ENCODE measurements at places on chromosomes 5 and 9.

- DNase-seq: no peak
These were observed 43.2 kb upstream of the BRINP1 start for GRCh38 chr9:119412399-119412798.

- DNase-seq: peak; percentile 29
These were observed 27.2 kb downstream of the PIK3R1 start for GRCh38 chr5:68242743-68243142.

- no peak for DNase-seq
These were observed 109.4 kb downstream of the TMEM174 start for GRCh38 chr5:73282383-73282782.

GRCh38 chr5:85472749-85473148, 1088.1 kb upstream of the EDIL3 start:
- DNase-seq: no peak

- no peak for DNase-seq
These were observed 6.1 kb downstream of the ANKS6 start for GRCh38 chr9:98790134-98790841.

- no peak for DNase-seq
These were observed 522.9 kb downstream of the RASEF start for GRCh38 chr9:82539856-82540579.

DNA sequence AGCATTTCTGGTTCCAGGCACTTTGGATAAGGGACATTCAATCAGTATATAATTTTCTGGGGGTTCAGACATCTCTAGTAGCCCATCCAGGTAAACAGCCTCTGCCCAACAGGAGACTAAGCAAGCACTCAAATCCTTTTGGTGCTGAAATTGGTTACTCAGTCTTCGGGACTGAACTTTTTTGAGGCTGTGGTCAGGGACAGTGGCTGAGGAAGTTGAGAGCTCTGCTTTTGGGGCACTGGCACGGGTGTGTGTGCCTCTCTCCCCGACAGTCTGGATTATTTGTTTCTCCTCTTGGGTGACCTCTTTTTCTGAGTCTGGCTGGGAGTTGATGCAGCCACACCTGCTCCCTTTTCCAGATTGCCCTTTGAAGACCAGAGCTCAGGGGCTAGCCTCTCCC, 47.6 kb downstream of the ACER2 start:
- DNase-seq: no peak

DNA sequence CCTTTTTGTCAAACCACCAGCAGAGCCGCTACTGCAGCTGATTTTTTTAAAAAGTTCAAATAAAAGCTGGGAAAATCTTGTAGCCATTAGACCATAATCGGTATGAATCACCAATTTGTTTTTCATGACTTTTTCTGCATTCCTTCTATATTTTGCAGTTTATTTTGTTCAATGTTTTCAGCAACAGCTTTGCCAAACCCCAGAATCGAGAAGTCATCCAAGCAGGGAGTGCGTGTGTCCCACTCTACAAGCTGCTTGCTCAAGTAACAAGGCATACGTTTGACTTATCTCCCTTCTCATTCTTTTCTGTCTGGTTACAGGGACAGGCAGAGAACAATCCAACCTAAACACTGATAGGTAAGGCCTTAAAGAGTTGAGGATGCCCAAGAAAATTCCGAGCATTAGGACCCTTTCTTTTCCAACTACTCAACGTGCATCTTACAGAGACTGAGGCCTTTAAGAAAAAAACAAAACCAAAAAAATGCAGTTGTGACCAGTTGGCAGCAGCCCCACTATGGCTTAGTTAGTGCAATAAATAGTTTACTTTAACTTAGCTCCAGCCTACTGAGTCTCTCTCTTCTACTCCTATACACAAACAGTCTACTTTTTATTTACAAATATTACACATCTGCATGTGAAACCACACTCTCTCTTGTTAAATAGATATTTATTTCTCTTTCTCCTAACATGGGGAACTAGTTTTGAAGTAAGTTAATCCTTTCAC, 134.7 kb upstream of the SLIT3 start:
- no peak for DNase-seq

- no peak for DNase-seq
These were observed 45.7 kb downstream of the DUSP1 start for GRCh38 chr5:172725273-172725672.

DNA sequence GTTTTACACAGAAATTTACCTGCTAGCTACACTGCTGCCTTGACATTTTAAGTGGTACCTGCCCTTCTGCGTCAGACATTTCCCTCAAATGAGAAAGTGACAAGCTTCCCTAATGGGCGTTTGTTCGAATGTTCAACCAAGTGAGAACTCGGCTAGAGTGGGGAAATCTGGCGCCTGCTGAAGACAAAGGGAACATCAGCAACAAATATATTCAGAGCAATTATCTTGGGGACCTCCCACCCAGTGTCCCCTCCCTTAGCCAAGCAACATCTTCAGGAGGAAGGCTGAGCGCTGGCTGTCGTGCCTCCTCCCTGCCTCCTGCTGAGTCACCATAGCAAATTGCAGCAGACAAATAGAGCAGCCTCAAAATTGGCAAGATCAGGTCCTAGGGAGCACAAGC, 57.1 kb downstream of the MFAP3 start:
- DNase-seq: no peak

DNA sequence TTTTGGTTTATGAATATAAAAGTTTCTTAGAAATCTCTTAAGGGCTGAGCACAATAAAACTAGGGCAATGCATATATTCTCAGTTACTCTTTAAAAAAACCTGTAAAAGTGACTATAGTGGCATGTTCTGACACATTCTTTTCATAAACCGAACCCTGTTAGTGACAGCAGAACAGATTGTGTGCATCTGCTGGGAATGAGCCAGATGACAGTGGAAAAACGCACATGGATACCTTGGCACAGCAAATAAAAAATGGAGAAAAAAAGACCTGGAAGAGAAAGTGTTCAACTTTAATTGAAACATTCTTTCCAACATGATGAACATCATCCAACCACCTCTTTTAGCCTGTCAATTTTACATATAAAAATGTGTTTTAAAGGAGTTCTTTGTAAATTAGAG, 12.7 kb downstream of the MEF2C start:
- no peak for DNase-seq

DNA sequence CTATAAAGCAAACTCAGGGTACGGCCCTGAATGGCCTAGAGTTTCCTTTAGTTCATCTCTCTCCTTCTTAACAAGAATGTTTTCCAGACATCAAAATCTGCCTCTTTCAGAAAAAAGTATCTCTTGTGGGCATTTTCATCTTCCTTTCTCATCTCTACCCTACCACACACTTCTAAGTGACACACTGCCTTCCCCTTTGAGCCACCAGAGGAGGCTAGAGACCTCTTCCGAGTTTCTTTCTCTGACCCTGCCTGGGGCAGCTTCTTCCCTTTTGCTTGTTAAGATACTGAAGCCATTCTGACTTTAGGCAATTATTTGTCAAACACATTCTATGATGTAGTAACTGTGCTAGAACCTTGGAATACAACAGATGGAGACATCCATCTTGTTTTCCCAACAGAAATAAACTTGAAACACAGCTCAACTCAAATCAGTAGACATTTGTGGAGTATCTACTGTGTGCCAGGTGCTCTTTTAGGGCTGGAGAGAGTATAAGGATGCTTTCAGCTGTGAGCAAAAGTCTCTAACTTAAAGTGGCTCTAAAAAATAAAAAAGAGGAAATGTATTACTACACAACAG, 8.6 kb upstream of the SV2C start:
- no peak for DNase-seq

DNA sequence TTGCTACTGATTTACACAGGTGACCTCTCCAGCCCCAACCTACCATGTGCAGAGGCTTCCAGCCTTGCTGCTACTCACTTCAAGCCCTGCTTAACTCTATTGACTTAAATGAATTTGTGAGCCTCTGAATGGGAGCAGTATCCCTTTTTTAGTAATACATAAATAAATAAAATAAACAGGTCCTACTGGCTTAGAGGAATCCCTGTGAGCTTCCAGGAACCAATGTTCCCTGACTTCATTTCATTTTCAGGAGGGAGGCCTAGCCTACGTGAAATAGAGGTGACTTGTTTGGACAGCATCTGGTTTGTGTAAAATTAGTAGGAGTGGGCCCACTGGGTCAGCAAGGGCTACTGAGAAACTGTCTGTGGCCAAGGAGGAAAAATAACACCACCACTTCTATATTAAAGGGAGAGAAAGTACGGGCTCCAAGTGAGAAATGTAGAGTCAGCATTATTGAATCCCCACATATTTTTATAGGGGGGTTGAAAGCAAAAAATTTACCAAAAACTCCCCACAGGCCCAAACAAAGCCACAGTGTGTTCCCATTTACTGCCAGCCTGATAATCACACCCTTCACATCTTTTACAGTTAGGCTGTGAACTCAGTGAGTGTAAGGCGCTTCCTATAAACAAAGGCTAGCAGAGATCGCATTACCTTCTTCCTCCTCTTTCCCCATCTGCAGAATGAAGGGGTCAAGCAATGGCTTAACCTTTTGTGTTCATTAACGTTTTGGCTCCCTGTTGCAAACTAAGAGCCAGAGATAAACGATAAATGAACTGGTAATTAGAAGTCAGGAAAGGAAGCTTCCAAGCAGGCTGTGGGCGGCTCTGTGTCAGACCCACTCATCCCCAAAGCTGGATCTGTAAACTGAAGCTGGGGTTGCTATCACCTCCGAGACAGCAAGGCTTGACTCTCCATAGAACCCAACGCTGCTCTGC, 138.8 kb upstream of the LIFR start:
- no peak for DNase-seq

DNA sequence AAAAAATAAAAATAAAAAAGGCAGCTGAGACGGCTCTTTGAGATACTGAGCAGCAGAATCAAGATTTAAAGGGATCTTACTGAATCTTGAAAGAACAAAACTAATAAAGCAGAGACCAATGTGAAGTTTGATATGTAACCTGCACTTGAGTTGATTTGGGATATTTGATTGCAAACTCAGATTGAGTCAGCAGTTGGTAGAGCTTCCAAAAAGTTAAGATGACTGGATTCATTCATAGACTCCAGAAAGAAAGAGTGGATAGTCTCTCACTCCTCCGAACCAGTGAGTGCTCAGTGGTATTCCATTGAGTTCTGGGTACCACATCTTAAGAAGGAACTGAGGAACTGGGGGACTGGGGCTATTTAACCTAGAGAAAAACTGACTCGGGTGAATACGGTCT, 52.7 kb upstream of the TESK1 start:
- no peak for DNase-seq

DNA sequence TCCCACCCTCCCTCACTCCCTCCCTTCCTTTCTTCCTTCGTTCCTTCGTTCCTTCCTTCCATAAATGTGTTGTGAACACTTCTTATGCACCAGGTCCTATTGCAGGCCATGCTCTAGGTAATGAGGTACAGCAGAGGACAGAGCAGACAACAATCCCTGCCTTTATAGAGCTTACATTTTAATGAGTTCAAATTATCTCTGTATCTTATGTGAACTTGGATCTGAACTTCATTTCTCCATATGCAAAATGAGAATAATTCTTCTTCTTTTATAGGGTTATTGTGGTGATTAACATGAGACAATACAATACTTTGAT, 37.2 kb downstream of the SLC27A6 start:
- DNase-seq: no peak

DNA sequence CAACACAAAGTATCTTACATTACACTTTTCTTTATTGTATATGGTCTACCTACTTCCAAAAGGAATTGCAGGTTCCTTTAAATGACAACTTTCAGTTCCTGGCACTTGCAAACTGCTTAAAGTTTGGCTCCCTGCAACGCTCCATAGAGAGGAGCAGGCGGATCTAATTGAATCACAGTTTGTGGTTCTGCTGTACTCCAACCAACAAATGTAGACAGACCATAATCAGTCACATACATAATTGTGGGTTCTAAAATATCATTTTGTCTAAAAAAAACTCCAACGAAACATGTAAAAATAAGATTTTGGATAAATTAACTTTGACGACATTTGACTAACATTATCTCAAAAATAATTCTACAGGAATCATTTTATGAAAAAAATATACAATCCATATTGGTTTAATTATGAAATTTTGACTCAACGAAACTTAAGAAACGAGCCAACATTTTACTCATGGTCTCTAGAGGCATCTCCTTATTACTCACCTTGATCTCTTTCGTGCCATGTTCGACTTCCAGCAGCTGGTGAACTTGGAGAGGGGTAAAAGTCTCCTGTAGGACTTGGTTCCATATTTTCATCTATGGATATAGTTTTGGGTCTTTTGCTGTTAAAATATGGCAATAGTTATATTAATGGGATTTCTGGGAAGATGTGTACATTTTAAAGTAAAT, 167.6 kb downstream of the NFIB start:
- DNase-seq: no peak

DNA sequence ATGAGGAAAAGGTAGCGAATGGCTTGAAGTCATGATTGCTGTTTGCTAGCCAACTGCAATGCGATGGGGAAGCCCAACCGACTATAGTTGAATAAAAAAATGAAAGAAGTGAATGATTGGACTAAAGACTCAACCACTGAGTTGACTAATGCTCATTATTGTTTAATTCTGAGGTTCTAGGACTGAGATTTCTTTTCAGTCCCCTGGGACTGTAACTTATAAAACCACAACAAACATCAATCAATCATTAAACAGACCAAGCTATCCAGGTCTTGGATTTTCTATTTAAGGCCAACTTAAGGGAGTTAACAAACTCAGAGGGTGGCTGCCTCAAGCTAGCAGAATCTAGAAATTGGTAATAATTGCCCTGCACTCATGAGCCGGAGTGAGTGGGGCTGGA, 154.2 kb downstream of the DOCK2 start:
- DNase-seq: no peak

DNA sequence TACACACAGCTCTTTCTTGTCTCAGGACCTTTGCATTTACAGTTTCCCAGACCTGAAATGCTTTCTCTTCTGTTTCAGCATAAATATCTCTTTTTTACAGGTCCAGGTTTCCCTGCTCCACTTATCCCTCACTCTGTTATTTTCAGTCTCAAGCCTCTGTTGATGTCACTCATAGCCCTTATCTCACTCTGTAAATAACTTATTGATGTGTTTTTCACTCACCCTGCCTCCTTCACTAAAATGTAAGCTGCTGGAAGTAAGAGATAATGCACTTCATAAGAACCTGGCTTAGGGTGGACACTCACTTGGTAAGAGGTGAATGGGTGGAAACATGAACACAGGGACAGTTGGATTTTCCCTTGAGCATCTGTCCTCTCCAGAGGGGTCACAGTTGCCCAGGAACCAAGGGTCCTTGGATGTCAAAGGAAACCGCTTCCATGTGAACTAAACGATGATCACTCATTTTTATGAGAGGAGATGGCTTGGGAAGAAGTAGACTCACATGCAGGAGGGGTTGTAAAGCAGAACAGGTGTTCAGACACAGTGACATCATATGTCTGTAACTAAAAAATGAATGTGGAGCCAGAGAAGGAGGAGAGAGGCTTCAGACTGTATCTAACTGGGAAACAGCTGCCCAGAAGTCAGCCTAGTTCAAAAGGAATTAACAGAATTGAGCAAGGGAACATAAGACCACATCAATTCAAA, 5.5 kb upstream of the HTR4 start:
- DNase-seq: no peak

- no peak for DNase-seq
These were observed 28.8 kb downstream of the LHX2 start for GRCh38 chr9:124040186-124040931.

Measured in brain pericyte (primary cell).